Activated T-cell treated with anti-CD3 and anti-CD28 coated beads for 48 hours (primary cell): ENCODE measurements at places on chromosomes 5 and 9.

- DNase-seq: peak; percentile 1
Observed at GRCh38 chr5:55306641-55307382, 682 bp downstream of the DHX29 start.

- no peak for DNase-seq
Observed at GRCh38 chr5:18195910-18196309, 561.6 kb downstream of the TAF11L14 start.

DNA sequence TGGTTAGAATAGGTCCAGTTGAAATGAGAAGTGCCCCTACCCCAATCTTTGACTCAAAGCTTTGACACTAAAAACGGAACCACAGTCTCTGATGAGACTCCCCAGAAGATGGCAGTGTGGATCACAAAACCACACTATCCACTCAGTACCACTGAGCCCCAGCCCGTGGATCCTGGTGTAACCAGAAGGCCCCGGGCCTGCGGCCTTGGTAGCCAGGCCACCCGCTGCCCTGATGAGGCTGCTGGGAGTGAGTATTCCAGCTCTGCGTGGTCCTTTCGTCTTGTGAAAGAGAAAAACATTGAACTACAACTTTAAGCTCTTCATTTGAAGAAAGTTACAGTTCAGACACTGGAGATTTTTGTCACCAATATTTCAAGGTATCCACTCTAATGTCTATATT, 42.2 kb upstream of the FBP1 start:
- DNase-seq: peak; percentile 36

GRCh38 chr9:13427587-13427986, 148.1 kb upstream of the MPDZ start:
- DNase-seq: no peak

GRCh38 chr5:137497396-137498290, 1.5 kb downstream of the SPOCK1 start:
- DNase-seq: no peak

GRCh38 chr5:113336975-113337374, 97.8 kb downstream of the TSSK1B start:
- DNase-seq: no peak

DNA sequence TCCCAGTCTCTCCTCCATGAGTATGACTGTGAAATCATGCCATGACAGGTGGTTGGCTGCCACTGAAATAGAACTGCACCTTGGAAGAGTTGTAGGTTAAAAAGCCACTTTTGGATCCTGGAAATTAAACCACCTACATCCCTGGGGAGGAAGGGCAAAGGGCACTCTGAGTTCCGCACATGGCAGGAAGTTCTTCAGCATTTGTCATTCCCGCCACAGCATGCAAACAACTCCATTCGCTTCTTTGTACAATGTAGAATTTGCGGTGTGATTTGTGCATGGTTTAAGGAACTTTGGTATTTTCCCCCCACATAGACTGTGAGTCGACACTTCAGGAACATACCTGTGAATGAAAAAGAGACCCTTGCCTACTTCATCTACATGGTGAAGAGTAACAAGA, 9.8 kb downstream of the SAP30L start:
- DNase-seq: no peak

- no peak for DNase-seq
Observed at GRCh38 chr5:10607666-10608073, 43.8 kb downstream of the ANKRD33B start.

DNA sequence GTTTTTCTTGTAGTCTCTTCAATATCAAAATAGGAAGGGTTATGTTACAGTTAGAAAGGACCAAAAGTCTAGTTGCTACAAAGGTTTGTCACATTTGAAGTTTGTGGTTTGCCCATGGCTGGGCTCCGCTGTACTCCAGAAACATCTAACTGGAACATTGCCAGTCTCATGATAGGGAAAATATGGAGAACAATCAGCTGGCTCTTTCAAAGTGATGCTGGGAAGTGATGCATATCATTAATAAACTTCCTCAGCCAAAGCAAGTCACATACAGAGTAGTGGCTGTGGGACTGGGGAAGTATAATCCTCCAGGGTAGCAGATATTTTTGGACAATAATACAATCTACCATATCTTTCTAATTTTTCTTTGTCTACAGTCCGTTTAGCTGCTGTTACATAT, 8.8 kb downstream of the BTF3 start:
- DNase-seq: no peak

GRCh38 chr9:28158451-28158850, 585.2 kb upstream of the C9orf72 start:
- DNase-seq: no peak

DNA sequence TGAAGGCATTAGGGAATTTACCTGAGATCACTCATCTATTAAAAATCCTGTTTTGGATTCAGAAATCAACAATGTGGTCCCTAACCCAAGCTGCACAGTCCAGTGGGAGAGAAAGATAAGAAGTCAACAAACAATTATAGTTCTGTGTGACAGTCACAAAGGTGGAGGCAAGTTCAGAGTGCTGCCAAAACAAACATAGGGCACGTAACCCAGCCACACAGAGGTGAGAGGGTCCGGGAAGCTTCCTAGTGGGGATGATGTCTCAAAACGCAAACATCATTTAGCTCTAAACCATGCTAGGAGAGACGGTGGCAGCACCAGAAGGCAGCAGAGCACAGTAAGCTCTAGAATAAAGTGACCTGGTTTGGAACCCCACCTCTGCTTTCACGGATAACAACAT, 158.9 kb downstream of the MAPKAP1 start:
- no peak for DNase-seq

- no peak for DNase-seq
Observed at GRCh38 chr5:9540791-9541190, 5.1 kb downstream of the SEMA5A start.

GRCh38 chr5:139698490-139699146, 50.5 kb downstream of the CXXC5 start:
- DNase-seq: no peak

GRCh38 chr9:101265261-101265660, 119.5 kb downstream of the BAAT start:
- DNase-seq: no peak

- DNase-seq: no peak
Observed at GRCh38 chr9:131112374-131113154, 12.8 kb upstream of the NUP214 start.

- DNase-seq: no peak
Observed at GRCh38 chr5:136133222-136133921, 727 bp downstream of the SMAD5 start.

DNA sequence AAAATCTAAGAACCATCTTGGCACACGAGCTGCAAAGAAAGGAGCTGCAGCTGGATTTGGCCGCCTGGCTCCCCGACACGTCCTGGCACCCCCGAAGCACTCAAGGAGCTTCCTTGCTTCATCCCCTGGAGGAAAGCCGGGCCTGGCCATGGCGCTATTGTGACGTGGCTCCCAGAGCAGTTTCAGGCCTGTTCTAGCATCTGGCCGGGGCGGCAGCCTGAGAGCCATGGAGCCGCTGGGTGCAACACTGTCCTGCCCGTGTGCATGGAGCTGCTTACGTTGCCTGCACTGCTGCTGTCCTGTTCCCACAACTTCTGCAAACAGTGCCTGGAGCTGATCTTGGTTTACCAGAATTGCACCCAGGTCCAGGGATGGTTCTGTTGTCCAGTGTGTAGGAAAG, 63.5 kb downstream of the PTPDC1 start:
- DNase-seq: no peak

DNA sequence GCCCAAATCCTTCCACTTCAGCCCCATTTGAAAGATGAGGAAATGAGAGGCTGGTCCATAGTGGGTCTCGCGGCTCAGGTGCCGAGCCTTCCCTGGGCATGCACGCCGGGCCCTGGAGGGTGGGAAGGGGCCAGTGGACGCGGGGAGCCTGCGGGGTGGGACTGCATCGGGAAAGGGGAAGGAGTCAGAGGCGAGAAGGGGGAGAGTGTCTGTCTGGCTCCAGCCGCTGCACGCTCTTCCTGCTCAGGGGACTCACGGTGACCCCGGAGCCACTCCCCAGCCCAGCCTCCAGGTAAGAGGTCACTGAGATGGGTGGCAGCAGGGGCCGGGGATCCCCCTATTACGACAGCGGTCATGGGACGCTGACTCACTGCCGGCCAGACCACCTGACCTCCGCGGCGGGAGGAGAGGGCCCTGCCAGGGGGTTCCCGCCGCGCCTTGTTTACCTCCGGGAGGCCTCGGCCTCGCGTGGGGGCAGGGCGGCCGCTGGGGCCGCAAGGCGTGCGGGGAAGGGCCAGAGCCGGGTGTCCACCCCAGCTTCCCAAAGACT, 1.9 kb upstream of the SQSTM1 start:
- peak; percentile 82 for DNase-seq

DNA sequence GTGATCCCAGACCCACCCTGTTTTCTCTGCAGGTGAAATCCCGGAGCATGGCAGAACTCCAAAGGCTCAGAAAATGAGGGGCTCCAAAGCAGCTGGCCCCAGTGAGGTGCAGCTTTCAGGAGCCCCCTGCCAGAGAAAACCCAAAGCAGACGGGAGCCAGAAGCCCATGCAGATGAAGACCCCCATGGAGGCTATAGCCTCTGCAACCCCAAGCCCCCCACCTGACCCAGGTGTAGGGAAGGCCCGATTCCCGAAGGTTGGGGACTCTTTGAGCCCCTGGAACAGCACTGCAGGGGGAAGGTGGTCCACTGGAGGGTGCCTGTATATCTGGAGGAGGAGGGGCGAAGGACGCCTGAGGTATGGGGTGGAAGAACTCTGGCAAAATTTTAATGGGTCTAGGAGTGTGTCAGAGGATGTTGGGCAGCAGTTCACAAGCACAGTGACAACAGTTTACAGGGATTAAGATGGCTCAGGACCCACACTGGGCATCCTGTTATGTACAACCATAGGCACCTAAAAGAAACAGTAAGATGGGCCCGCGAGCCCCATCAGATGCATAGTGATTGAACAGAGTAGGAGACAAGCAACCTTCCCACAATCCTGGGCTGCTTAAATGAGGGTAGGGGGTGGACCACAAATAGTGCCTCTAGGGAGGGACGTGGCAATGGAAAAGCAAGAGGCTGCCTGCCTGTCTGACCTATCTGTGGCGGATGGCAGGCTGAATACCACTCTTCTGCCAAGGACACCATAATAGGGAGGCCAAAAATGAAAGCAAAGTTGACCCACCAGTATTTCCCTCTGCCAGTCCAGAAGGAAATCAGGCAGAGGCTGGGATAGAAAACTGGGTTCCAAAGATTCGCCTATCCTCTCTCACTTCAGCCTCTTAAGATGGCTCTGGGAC, 16.4 kb upstream of the ANXA6 start:
- no peak for DNase-seq

DNA sequence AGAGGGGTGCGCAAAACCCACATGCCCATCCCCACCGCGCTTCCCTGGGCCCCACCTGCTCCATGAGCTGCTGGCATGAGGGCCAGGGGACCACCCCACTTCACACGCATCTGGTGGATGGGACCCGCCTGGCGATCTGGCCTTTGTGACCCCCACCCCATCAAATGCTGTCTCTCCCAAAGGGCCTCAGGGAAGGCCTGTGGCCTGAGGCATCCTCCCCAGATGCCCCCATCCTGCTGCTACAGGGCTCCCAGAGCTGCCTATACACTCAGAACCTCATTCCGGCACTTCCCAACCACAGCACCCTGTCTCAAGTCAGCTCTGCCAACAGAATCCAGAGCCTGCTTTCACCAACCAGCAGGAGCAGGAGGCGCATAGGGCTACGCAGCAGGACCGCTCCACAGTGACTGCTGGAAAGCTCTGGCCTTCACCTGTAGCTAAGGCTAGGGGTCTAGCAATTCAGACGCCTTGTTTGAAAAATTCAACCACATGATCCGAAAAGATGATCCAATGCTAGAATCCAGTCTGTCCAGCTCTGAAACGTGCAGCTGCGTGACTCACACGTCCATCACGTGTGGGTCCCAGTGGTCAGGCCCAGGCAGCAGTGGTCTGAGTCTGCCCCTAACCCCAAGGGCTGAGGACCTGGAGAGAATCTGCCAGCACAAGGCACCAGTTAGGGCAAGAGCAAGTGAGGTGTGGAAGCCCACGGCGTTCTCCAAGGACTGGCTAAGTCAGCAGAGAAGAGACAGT, 1.4 kb upstream of the SNAPC4 start:
- no peak for DNase-seq

DNA sequence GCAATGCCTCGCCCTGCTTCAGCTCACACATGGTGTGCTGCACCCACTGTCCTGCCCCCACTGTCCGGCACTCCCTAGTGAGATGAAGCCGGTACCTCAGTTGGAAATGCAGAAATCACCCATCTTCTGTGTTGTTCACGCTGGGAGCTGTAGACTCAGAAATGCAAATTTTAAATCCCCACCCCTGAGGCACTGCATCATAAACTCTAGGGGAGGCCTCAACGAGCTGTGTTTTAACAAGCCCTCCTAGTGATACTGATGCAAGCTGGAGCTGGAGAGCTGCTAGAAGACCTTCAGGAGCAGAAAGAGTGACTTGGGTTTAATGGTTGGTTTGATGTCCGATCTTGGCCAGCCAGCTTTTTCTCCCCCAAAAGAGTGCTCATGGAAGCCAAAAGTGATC, 146.0 kb upstream of the MAST4 start:
- no peak for DNase-seq

DNA sequence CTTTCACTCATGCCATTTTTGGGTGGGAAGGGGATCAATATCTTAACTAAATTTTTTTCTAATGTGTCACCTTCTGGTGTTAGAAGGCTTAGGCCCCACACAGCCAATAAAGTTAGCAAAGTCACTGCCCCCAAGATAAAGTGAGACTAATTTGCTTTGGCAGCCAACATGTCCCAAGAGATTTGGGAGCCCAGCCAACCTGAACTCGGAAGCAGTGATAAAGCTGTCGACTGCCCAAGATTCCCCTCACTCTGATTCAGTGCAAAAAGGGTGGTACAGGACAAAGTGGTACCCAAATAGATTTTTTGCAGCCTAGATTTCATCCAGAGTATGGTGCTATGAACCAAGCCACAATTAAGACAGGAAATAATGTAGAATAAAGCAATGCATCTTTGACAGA, 572.5 kb upstream of the ARRDC3 start:
- no peak for DNase-seq

- no peak for DNase-seq
Observed at GRCh38 chr9:100355561-100355960, 2.8 kb upstream of the TEX10 start.

DNA sequence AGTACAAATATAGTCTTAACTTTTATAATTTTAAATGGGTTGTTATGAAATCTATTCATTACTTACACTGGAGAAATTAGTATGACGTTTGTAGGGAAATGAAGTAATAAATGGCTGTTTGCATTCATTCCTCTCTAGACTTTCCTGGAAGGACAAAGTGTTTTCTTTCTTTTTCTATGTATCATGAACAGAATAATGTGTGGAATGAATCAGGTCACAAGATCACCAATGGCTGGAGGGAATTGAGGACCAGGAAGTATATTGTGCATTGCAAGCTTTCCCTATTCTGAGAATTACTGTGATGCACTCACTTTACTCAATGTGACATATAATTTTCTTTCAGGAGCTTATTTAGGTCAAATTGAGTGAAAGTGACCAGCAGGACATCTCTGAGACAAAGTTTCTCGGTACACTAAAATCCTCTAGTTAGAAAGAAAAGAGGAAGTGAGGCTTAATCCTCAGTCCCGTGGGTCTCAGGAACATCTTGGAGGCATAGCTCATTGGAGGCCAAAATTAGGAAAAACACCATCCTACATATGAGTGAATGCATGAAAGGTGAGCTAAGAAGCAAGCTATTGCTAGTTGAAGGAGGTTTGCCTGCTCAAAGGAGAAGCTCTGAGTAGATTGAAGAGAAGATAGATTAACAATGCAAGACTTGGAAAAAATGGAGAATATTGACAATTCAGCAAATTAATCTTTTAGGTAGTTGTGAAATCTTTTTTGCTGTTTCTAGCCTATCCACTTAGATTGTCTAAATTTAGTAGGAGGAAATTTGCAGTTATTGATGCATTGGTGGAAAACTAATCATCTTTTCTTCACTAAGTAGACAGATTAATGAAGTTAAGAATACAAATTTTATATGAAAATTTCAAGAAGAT, 28.0 kb downstream of the ERAP2 start:
- no peak for DNase-seq

- DNase-seq: no peak
Observed at GRCh38 chr9:99921875-99922710, 15.6 kb downstream of the STX17 start.
